ENCODE measurements at places on chromosomes 3 and 15. TPM values are rescaled to one million over a fixed set of nuclear protein-coding genes. Genes with fewer than 3 reads are reported as not detected.

Gene ZIC1
- not detected for total RNA-seq

Gene TGM4
- not detected for total RNA-seq

Gene GUCA1C
- not detected for total RNA-seq

DNA sequence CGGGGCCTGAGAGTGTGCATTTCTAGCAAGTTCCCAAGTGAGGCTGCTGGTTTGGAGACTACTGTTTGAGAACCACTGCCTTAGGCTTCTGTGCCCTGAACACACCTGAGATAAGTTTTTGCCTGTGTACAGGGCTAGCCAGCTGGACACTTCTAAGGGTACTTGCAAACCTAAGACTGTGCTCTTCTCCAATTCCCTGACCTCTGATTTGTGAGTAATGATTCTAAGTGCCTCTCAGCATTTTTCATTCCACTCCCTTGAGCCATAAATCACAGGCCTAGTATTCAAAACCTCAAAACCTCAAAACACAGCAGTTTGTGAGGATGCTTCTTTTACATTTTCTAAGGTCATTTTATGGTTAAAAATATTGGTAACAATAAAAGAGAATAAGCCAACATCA lies 148.4 kb downstream of the CHST2 start:
- H3K27ac ChIP-seq, result no peak overlapping the region
- no peak overlapping the region for H3K4me3 ChIP-seq
- no peak for DNase-seq
- no peaks in the 10 kb centered on the region for H3K4me1 ChIP-seq
- no peaks in the 10 kb centered on the region for H3K27me3 ChIP-seq
- peaks cover 3% of the 10 kb centered on the region for H3K36me3 ChIP-seq

- no peak overlapping the region for H3K4me3 ChIP-seq
- no peaks in the 10 kb centered on the region for H3K4me1 ChIP-seq
- peaks cover 3% of the 10 kb centered on the region for H3K36me3 ChIP-seq
- no peak for DNase-seq
- H3K27me3 ChIP-seq, result no peaks in the 10 kb centered on the region
These were observed 30.5 kb downstream of the VPS8 start for GRCh38 chr3:184842433-184842832.

DNA sequence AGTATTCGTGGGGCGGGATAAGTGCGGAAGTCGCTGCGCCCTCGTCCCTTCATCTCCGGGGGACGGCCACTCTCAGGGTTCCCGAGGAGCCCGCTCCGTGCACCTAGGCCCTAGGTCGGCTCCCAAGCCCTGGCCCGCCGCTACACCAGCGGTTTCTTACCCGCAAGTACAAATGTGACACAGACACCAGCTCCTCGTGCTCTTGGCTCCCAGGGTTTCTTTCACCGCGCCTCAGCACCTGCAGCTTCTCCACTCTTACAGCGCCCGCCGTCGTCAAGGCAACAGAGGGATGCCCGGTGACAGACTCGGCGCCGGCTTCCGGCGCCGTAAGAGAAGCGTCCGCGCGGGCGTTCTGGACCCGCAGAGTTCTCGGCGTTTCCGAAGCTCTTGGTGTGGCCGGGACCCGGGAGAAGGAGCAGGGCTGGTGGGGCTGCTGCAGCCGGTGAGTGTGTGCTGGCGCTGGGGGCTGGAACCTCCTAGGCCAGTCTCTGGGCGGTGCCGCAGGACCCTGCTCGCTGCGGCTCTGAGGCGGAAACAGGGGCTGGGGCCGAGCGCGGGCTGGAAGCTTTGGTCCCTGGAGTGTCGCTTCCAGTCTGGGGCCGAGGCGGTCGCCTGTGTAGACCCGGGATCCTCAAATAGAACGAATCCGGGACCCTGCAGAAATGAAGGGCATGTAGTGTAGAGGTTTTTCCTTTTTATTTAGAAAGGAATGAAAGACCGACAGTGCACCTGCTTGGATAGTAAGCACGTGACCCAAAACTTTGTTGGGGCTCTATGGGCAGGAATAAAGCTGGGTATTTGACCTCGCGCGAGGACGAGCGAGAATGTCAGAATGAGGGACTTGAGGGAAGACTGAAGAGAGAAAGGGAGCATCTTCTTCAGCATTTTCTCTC lies 155.4 kb upstream of the GOLGA6L4 start:
- peak; percentile 70 for DNase-seq
- peak overlapping the region; percentile 71 for H3K4me3 ChIP-seq
- no peaks in the 10 kb centered on the region for H3K36me3 ChIP-seq

- H3K27me3 ChIP-seq, result no peaks in the 10 kb centered on the region
- peaks cover 5% of the 10 kb centered on the region for H3K36me3 ChIP-seq
- no peaks in the 10 kb centered on the region for H3K4me1 ChIP-seq
These were observed 31.1 kb downstream of the TNK2 start for GRCh38 chr3:195877136-195877715.

DNA sequence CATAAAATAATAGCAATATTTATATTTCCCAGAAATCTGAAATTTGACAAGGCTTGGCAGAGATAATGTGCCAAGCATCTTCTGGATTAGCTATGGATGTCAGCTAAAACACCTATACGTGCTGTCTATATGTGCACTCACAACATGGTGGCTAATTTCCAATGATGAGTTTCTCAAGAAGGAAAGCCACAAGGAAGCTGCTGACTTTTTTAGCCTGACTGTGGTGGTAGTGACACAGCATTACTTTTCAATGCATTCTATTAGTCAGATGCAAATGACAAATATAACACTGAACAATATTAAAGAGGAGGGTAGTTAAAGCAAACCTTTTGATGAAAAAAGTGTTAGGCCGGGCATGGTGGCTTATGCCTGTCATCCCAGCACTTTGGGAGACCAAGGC lies 101.7 kb upstream of the CCDC54 start:
- H3K4me3 ChIP-seq, result no peak overlapping the region
- peaks cover 15% of the 10 kb centered on the region for H3K27me3 ChIP-seq
- DNase-seq, result no peak

GRCh38 chr15:58473724-58474123 lies 41.9 kb downstream of the LIPC start:
- H3K27me3 ChIP-seq, result no peaks in the 10 kb centered on the region
- peak overlapping the region; percentile 77 for H3K27ac ChIP-seq
- no peak for DNase-seq
- H3K36me3 ChIP-seq, result no peaks in the 10 kb centered on the region
- peaks cover 48% of the 10 kb centered on the region for H3K4me1 ChIP-seq
- H3K4me3 ChIP-seq, result peak overlapping the region; percentile 27

- no peaks in the 10 kb centered on the region for H3K36me3 ChIP-seq
- H3K4me3 ChIP-seq, result no peak overlapping the region
These were observed 389.3 kb downstream of the TBL1XR1 start for GRCh38 chr3:176807938-176808337.

DNA sequence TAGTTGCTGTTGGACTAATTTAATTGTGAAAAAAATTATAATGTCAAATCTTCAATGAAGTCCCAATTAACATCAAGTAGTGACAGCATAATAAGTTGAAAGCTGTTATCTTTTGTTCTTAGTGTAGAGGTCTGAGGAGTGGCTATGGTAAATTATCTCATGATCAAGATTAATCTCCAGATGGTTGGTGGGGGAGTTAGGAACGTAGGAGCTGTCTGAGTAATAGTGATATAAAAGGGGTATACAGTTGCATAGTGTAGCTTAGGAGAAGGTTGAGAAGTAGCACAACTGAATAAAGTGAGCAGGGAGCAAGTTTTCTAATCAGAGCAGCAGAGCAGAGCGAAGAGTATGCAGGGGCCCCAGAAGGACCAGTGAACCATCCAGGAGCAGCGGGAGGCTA lies 19.5 kb downstream of the TMOD2 start:
- DNase-seq, result no peak
- no peak overlapping the region for H3K4me3 ChIP-seq
- no peaks in the 10 kb centered on the region for H3K27me3 ChIP-seq

DNA sequence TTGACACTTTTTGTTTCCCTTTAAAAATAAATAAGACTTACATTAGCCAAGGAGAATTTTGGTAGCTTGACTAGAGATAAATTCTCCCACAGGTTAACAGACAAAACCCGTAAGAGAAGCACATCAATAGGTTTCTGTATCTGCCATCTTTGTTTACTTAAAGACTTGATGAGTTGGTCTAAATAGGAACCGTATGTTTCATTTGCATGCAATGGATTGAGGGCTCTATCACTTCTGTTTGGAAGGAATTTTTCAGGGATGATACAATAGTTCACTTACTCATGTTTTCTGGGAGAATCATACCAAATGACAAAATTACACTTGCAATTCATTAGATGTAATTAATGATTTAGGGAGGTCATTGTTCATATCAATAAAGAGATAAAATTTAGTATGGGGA lies 631.5 kb upstream of the NR2F2 start:
- peaks cover 12% of the 10 kb centered on the region for H3K36me3 ChIP-seq
- DNase-seq, result no peak
- H3K27ac ChIP-seq, result no peak overlapping the region

DNA sequence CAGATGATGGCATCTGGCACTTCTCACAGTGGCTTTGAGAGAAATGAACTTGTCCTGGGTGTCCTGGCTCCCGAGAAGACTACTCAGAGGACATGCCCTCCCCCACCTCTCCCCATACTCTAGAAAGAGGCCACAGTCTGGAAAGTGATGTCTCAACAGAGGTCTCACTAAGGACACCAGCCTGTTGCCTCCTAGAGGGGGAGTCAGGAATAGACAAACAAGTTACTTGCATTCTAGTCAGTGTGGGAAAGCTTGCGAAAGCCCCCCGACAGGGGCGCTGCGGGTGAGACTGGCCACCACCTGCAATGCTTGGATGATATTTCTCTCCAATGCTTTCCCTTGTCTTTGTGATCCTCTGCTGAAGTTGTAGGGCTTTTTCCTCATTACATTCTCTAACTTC lies 17.2 kb downstream of the B4GALT4 start:
- H3K4me1 ChIP-seq, result peaks cover 36% of the 10 kb centered on the region
- no peak for DNase-seq
- H3K27me3 ChIP-seq, result no peaks in the 10 kb centered on the region
- no peak overlapping the region for H3K27ac ChIP-seq
- H3K4me3 ChIP-seq, result no peak overlapping the region

DNA sequence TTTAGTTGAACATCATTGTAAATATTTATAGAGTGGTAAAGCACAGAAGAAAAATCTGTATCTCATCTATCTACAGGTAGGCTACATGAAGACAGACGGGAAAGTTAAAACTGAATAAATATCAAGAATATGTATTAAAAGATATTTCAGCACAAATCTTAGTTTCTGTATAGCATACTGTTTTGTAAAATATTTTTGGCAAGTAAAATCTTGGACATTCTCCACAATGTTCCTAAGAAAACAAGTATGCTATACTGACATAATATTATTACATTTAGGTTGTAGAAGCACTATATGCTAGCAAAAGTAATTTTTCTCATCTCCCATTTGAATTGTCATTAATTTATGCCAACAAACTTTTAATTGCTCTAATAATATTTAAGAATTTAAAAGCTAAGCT lies 326.4 kb upstream of the ARL6 start:
- no peaks in the 10 kb centered on the region for H3K27me3 ChIP-seq
- DNase-seq, result no peak
- H3K36me3 ChIP-seq, result no peaks in the 10 kb centered on the region

All from activated CD4-positive, alpha-beta memory T cell treated with anti-CD3 and anti-CD28 coated beads for 36 hours (primary cell).